Putamen (tissue), 1 donor: ENCODE measurements at places on chromosomes 3 and 15.

DNA sequence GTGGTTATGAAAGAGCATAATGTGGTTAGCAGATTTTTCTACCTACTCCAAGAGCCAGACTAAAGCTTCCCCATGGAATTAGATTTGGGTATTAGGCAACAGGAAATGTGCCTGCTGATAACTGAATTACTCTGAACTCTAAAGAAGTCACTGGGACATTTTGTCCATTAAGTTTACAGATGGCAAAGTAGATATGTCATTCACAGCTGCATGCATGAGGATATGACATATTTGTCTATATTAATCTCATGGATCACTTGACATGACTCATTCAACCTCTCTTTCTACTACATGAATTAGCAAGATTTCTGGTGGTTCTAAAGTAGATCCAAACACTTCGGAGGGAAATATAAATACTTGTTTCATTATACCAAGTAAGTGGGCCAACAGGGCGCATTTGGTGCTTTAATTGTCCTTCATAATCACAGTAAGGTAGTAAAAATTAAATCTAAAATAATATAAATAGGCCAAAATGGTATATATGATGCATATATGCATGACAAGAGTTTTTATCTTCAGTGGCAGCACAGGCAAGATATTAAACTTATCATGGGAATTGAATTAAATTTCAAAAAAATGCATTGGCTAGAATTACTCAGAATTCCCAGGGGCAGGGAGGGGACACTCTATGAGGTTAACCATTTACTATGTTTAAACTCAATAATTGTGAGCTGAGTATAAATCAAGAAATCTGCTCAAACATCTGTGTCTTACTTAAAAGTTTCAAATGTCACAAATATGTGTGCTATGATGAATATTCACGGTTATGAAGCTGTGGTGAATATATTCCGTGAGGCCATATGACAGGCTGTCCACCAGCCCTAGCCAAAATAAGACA lies 365.3 kb upstream of the KCNMB2 start:
- no peak for DNase-seq

GRCh38 chr15:49669288-49669687 lies 48.4 kb downstream of the DTWD1 start:
- no peak for DNase-seq

DNA sequence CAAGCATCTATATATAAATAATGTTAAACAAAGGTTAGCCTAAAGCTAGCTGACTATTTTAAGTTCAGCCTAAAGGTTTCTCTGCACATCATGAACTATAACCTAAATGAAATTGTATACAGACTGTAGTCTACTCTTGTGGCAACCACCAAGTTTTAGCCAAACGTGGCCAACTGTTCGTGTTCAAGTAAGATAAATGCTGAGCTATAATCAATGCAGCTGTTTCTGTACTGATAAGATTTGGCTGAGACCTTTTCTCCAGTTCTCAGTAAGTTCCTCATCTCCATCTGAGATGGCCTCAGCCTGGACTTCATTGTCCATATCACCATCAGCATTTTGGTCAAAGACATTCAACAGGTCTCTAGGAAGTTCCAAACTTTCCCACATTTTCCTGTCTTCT lies 43.7 kb upstream of the IGSF10 start:
- no peak for DNase-seq

- no peak for DNase-seq
These were observed 14.3 kb downstream of the CA12 start for GRCh38 chr15:63367390-63367789.

GRCh38 chr3:141368062-141368924 lies at the start of gene ZBTB38:
Gene ZBTB38, plus strand, starts transcription at chr3:141368504. Its CDS starts 73,885 bp downstream, at chr3:141442389.
- peak; percentile 94 for DNase-seq

GRCh38 chr3:131236421-131236820 lies 145.2 kb upstream of the NUDT16 start:
- no peak for DNase-seq

DNA sequence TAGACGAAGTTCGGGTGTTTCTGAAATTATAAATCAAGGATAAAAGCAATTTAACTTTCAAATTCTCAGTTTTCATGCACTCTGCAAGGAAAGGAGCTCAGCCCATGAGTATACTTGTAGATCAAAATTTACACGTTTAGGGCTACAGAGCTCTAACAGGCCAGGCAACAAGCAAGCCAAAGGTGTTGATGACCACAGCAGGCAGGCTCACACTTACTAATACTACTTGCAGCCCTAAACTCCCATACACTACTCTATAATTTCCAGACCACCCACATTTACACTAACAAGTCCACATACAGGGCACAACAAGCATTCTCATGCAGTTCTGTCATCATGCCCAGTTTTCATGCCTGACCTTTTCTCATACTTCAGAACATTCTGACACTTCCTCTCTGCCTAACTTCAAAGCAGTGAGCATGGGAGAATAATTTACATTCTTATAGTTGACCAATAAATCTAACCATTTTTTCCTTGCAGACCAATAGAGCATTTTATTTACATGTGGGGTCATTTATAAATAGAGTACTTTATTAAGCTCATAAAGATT lies 124.7 kb upstream of the FRMD4B start:
- DNase-seq = no peak

DNA sequence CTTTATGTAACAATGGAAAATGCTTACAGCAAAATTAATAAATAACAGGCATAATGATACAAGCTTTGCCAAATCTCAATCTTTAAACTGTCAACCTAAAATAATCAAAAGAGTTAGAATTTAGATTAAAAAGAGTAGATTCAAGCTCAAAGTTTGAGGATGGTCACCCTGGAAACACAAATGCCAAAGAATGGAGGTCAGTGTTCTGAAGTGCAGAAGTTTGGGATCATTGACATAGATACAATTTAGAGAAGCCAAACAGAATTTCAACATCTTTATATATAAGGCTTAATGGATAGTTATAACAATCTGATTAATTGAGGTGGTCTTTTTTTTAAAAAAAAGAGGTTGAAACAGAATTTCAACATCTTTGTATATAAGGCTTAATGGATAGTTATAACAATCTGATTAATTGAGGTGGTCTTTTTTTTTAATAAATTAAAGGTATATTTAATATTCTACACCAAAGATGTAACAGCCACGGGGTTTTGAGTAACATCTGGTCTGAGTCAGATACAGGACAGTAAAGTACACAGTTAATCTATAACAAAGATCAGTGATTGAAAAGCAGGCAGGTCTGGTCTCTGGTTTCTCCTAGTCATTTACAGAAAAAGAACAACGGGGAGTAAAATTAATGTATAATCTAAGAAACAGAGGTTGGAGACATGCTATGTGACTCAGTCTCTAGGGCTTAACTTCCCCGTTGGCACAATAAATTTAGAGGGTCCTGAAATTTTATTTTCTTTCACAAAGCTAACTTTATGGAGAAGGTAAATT lies 490.7 kb downstream of the GBE1 start:
- no peak for DNase-seq

DNA sequence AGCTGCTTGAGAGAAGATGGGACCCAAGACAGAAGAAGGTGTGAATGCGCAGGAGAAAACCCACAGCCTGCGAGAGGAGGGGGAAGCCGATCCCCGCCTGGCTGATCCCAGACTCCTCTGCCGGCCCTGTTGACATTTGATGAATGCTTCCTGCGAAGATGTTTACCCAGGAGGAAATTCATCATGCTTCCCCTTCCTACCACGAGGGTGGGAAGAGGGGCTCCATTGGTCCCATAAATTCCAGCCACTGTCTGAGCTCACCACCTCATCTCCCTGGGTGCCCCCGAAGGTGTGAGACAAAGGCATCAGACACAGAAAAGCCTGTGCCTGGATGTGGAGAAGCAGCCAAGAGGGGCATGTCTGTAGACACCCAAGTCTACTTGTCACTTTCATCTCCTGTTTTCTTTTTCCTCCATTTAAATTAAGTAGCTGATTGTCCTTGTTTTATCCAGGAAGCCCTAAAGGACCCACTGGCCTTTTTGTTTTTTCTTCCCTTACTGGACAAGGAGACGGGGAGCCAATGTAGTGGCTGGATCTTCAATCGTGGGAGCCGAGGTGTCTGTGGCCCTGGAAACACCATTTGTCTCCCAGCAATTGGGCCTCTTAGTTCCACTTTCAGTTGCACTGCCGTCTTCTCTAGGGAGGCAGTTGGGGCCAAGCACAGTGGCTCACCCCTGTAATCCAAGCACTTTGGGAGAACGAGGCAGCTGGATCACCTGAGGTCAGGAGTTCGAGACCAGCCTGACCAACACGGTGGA lies 95.3 kb upstream of the HES1 start:
- DNase-seq = no peak

DNA sequence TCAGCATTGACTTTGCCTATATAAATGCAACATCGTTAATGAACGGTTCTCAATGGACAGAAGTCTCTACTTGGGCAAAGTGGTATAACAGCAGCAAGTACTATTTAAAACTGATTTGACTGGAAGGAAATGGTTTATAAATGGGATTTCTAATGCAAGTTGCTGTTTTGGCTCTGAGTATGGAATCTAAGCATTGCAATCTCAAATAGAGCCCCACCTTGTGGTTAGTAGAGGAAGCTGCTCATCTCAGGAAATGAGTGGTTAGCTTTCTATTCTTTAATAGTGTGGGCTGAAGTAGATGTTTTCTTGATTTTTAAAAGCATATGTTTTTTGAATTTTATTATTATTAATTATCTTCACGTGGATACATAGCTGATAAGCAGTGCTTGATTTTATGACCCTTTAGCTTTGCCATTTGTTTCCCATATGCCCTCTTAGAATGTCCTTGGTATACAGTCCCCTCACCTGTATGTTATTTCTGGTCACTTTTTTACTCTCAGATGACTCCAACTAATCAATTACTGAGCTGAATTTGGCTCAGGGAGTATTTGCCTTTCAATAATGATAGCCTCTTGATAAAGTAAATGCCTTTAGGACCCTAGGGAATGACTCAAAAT lies 67.1 kb downstream of the OXSM start:
- DNase-seq = peak; percentile 29

- DNase-seq = peak; percentile 81
These were observed 147.0 kb upstream of the SLCO3A1 start for GRCh38 chr15:91706322-91707032.

GRCh38 chr3:20849975-20850374 lies 664.0 kb upstream of the SGO1 start:
- no peak for DNase-seq

DNA sequence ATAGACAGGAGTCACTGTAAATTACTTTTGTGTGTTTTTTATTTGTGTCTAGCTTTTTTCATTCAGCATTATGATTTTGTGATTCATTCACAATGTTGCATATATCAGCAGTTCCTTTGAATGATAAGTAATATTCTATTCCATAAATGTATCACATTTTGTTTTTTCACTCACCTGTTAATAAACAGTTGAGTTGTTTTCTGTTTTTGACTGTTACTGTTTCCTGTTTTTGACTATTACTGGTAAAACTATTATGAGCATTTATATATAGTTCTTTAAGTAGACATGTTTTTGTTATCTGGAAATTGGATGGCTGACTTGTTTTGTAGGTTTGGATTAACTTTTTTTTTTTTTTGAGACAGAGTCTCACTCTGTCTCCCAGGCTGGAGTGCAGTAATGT lies 138.4 kb downstream of the RSRC1 start:
- DNase-seq = no peak

GRCh38 chr3:112925560-112925959 lies 49.3 kb downstream of the CD200R1 start:
- no peak for DNase-seq

- no peak for DNase-seq
These were observed 46.6 kb downstream of the CEP70 start for GRCh38 chr3:138547342-138547975.

- no peak for DNase-seq
These were observed 21.3 kb upstream of the HCN4 start for GRCh38 chr15:73389971-73390544.

DNA sequence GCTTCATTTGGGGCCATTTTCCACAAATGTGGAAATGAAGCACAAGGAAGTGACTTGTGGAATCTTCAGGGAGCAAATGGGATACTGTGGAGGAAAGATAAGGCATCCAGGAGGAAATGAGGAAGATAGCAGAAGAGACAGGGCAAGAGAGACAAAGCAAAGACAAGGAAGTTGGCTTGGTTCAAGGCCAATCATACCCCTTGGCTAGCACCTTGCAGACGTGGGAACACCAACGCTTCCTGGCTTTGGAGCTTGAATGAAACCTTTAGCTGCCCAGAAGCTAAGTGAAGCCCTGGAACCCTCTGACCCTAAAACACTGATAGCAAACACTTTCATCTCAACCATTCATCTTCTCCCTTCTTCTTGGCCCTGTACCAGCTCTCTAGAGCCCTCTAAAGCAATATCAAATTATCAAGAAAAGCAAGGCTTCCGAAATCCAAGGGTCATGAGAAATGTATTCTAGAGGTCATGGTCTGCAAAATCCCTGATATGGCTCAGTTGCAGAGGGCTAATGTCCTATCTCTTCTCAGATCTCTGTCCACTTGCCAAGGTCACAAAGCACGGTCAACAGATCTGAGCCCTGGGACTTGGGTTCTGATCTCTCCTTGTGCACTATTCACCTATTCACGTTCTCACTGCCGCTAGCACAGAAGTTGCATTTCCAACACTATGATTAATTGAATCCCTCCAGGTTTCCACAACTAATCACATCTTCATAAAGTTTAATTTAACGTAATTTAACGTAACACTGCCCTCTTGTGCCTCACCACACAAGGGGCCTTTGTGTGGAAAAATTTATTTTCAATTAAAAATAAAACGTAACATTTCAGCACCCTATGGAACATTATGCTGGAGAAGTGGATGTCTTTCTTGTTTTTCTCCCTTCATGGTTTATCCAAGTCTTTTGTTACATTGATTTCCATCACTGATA lies 557.6 kb upstream of the ADAMTS9 start:
- no peak for DNase-seq

DNA sequence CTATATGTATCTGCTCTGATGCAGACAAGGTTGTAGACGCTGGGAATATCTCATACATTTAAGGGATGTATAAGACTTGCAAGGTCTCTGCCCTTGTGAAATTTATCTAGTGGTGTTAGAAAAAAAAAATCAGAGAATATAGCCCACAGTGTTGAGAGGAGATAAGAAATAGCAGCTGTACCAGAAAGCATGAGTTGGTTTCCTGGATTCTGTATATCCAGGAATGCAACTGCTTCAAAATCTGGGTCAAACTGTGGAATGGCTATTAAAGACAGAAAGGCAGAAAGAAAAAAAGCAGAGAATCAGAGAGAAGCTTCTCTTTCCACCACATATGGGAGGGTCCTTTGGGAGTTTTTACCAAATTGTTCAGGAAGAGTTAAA lies 1.5 kb upstream of the TMEM212 start:
- DNase-seq = no peak
